Left lung (tissue), 14 donors: ENCODE measurements at places on chromosomes 6 and 20. TPM values are rescaled to one million over a fixed set of nuclear protein-coding genes. Genes with fewer than 3 reads are reported as not detected.

DNA sequence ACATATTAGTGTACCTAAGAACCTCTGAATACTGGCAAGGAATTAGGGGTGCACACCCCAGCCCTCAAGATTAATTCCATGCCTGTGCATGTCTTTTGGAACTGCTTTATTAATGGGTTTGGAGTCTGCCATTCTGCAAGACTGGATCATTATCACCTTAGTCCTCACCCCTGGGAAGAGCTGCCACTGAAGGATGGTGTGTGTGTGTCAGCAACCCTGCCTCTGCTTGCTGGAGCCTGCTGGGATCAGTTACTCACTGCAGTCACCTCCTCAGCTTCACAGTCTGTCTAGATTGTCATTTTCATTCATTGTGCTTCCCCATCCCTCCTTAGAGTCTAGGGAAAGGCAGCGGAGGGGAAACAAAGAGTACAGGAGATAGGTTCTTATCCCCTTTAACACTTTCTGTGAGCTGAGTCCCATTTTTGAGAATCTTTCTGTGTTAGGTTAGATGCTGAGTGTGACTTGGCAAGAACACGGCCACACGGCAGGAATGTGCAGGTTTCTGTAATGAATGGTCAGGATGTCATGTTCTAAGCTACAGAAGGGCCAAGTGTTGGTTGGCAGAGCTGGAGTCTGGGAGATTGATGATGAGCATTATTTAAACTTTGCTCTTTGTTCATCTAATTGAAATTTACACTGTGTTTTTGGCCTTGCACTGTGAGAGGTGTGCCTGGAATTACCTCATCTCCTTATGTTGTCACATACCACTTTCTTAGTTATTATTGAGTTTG lies 21.1 kb downstream of the GHRH start:
- H3K4me3 ChIP-seq, result no peak overlapping the region
- H3K36me3 ChIP-seq, result peaks cover 98% of the 10 kb centered on the region
- no peak overlapping the region for H3K27ac ChIP-seq

DNA sequence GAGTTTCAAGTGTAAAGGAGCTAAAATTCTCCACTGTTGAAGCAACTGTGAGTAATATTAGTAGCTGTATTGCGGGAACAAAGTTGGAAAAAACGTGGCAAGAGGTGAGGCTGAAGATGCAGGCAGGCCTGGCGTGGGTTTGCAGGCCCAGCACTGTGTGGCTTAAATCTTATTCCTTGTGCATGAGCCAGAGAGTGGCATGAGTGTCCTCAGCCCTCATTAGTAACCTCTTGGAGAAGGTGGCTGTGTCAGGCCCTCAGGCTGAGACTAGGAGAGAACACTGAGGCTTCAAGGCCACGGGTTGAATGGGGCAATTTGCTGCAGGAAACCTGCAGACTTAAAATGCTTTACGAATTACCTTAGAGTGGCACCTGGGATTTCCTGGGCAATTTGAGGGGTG lies 372.7 kb upstream of the CITED2 start:
- H3K4me1 ChIP-seq, result peaks cover 11% of the 10 kb centered on the region
- no peaks in the 10 kb centered on the region for H3K27me3 ChIP-seq
- H3K27ac ChIP-seq, result no peak overlapping the region

DUSP15 gene
- 0.82 TPM for total RNA-seq

DNA sequence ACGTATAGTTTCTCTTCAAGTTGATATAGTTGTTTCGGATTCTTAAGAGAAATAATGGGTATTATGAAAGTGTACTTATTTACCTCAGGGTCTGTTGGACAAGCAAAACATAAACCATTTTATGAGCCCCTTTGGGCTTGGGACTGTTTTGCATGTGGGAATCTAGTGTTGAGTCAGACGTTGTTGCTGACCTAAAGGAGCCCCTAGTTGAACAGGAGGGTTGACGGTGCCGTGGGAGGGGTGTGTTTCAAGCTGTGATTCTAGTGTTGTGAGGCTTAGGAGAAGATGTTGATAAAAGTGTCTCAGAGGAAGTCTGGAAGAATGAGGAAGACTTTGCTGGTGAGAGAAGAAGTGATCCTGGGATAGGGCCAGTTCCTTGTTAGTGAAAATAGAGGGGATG lies 140.0 kb downstream of the ARID1B start:
- H3K4me3 ChIP-seq, result no peak overlapping the region
- H3K36me3 ChIP-seq, result no peaks in the 10 kb centered on the region
- no peak for DNase-seq
- peaks cover 13% of the 10 kb centered on the region for H3K4me1 ChIP-seq
- H3K27ac ChIP-seq, result no peak overlapping the region
- no peaks in the 10 kb centered on the region for H3K27me3 ChIP-seq

SLC12A5 gene
- total RNA-seq, result 0.71 TPM

- no peak overlapping the region for H3K27ac ChIP-seq
- no peaks in the 10 kb centered on the region for H3K27me3 ChIP-seq
- H3K4me3 ChIP-seq, result no peak overlapping the region
- no peaks in the 10 kb centered on the region for H3K4me1 ChIP-seq
These were observed 621.0 kb upstream of the NRSN1 start for GRCh38 chr6:23505026-23505425.
